ENCODE measurements at places on chromosomes 2 and 18. TPM values are rescaled to one million over a fixed set of nuclear protein-coding genes. Genes with fewer than 3 reads are reported as not detected.
A peak's percentile ranks its signal among the peaks of the same experiment; 100 is the strongest.

Gene NDUFAF7
- 15.3 TPM for total RNA-seq

Gene CENPA
- total RNA-seq: 22.0 TPM

- no peak for DNase-seq
These were observed 87.5 kb downstream of the CCDC85A start for GRCh38 chr2:56271275-56271674.

GRCh38 chr2:78876316-78876688 is 149.2 kb upstream of the REG3G start:
- DNase-seq: no peak

DNA sequence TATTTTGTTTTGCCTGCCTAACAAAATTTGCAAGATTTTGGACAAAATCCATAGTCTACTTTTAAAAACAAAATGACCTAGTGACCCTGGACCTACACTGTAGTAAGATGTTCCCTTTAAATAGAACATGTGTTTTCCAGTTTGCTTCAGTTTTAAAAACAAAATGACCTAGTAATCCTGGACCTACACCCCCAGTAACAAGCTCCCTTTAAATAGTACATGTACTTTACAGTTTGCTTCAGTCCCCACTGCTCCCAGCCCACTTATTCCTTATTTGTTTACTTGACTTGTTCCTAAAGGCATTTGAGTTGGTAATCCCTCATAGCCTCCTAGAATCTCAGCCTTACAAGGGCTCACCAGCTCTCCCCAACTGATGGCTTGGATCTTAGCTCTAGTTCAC is 34.5 kb upstream of the HTR2B start:
- peak; percentile 25 for DNase-seq

Gene MC5R
- total RNA-seq: not detected

DNA sequence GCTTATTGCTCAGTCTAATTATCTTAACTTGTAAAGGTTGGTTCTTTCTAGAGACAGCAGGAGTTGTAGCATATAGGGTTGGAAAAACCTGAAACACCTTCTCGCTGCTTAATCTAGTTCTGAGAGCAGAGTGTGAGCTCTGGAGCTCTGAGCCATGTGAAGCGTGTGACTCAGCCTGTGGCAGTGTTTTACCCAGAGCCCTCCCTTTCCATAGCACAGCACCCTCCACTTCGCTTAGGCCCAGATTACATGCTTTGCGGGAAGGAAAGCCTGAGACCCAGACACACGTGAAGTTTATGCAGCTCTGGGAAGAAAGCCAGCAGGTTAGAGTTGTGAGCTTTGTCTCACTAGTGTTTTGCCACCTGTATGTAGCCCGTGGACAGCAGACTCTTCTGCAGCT is 74.5 kb downstream of the INPP4A start:
- no peak for DNase-seq

Gene MARCO
- total RNA-seq: not detected

- no peak for DNase-seq
These were observed 1.6 kb downstream of the ST8SIA3 start for GRCh38 chr18:57353940-57354461.

DNA sequence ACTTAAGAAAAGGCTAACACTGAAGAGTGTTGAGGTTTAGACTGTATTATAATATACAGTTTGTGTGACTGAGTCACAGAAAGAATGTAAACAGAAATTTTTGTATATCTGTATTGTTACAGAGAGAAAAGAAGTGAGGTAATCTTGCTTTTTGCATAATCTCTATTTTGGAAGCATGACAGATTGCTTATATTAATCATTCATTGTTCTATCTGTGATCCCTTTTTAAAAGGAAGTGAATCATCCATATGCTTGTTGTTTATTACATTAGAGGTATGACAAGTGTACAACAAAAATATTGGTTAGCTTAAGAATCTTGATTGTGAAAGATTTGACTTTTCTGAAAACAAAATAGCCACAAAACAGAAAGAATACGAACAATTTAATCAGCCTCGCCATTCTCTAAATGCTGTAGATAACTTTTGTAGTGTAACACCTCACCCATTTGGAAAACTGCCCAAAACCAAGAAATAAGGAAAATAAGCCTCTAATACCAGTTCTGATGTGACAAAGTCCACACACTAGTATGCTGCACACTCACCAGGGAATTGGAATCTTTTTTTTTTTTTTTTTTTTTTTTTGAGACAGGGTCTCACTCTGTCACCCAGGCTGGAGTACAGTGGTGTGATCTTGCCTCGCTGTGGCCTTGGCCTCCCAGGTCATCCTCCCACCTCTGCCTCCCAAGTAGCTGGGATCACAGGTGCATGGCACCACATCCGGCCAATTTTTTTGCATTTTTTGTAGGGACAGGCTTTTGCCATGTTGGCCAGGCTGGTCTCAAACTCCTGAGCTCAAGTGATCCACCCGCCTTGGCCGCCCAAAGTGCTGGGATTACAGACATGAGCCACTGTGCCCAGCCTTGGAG is 91.5 kb upstream of the LPIN2 start:
- DNase-seq: peak; percentile 56

DNA sequence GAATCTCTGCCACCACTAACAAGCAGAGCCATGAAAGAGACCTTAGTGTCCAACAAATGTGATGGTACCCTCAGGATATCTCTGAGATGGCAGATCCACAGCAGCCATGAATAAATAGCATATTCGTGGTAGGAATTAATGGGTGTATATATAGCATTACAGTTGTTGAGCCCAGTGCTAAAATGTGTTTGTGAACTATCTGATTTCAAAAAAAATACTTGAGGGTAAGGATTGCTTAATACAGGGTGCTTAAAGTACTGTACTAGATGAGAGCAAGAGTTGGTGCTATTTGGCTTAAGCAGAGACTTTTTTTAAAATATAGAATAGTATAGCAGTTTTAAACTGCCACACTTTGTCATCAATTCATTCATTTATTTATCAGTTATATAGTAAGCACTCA is 101.5 kb upstream of the GALNT5 start:
- no peak for DNase-seq

Gene SPC25
- 27.3 TPM for total RNA-seq

GRCh38 chr2:164840458-164840929 is 1.1 kb downstream of the COBLL1 start:
- DNase-seq: peak; percentile 41

Gene ATP8B1
- total RNA-seq: 39.5 TPM

Gene MARCHF4
- total RNA-seq: 5.0 TPM

Gene ARMC9
- 68.2 TPM for total RNA-seq

Gene GNAL
- 0.15 TPM for total RNA-seq

DNA sequence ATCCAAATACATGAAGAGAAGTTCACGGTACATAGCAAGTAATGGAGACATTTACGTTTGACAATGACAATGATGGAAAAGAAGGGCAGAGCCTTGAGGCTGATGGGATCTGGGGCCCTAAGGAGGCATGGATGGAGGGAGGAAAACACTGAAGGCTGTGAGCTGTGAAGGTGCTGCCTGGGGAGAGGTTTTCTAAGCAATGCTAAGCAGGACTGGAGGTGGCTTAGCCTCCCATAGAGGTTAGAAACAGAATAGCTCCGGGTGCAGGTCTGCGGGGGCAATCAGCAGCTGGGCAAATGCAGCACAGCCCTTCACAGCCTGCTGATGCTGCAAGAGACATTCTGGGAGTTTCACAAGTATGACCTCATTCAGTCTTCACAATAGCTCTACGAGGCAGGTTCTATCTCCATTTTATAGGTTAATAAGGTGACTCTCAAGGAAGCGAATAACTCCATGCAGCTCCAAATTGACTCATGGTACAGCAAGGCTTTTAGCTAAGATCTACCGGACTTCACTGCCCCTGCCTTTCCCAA is 65.3 kb downstream of the MYT1L start:
- DNase-seq: no peak

DNA sequence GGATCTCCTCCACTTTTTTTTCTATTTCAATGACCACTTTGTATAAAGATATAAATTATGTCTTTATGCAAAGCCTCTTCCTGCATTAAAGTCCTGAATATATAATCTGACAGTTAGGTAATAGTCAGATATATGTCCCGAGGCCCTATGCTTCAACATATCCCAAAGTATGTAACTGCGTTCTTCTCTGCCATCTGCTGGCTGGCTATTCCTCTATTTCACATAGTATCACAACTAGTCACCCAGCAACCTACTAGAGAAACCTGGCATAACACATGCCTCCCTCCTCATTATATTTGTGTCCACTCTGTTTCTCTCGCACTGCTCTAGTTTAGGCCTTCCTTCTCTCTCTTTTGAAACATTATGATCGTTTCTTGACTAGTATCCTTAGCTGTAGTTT is 640.8 kb downstream of the DPP10 start:
- no peak for DNase-seq

DNA sequence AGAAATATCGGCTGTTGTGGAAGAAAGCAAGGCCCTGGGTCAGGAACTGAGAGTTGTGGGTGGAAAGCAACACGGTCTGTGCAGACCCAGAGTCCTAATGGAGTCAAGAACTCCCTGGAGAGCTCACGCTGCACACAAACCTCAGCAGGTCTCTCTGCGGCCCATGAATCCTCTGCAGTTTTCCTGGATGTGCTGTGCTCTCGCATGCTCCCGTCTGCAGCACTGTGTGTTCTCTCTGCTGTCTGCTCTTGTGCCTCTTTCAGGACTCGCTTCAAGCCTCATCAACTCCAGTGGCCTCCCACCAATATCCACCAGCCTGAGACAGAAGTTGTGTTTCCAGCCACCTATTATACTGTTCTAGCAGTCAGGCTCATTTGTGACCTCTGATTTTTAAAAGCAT is 24.3 kb downstream of the RNU4ATAC start:
- no peak for DNase-seq

DNA sequence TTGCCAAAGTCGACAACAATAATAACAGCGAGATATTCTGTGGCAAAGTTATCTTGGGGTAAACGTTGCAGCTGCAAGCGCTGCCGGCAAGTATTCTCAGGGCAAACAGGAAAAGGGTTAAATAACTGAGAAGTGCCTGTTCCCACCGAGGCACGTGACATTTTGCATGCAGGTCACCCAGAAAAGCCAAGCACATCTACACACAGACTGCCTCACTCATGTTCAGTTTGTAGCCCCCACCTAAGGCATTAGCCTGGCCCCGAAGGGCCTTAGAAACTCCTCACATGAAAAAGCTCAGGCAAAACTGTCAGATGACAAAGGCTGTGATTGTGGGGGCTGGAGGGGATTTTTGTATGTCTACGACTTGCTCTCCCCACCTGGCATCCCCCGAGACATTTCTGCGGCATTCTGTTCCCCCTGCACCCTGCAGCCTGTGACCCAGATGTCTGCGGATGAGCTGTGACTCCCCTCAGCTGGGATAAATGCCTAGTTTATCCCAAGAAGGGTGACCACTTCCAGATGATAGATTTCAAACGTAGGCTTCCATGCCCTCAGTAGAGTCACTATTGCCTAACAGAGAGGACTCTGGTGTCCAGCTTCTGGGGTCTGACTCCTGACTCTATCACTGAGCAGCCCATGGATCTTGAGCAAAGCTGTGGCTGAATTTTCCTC is 215.2 kb upstream of the SIX2 start:
- no peak for DNase-seq

- DNase-seq: no peak
These were observed 226.2 kb downstream of the SLC8A1 start for GRCh38 chr2:40225670-40226210.

DNA sequence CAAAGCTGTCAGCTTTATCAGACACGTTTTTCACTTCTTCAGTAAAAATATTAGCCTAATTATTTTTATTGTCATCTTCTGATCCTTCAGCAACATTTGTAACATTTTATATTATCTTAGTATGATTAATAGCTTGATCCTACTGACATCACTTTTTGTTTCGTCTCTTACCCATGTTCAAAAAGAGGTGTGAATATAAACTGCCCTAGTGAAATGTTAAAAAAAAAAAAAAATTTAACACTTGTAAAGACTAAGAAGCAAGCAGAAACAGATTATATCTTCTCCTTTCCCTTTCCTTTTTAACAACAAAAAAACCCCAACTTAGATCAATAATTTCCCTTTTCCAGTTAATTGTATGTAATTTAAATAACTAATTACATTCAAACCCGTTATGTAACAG is 36.2 kb upstream of the C2orf66 start:
- no peak for DNase-seq

DNA sequence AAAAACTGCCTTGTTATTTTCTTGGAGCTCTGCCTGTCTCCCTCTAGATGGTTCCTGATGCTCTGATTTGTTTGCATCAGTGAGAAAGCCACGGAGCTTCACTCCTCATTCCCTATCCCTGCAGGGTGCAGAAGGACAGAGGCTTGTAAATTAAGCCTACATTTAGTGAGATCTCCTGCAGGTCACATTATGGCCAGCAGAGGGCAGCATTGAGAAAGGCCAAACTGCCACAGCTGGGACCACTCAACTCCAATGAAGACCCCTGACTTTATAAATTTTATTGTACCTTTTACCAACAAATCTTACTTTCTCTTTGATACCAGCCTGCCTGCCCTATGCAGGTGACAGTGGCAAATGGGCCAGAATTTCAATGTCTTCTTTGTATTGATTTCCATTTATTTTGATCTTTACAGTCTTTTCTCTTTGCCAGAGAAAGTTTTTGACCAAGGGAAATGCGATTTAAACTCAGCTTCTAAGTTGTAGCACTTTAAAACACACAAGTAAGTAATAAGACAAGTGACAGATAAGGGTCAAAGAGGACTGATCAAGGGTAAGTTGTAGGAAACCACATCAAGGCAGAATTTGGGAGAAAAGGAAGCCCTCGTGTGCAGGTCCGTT is 1029.1 kb upstream of the KLHL29 start:
- peak; percentile 5 for DNase-seq

GRCh38 chr2:31171142-31171541 is 32.9 kb upstream of the GALNT14 start:
- no peak for DNase-seq

GRCh38 chr2:169114056-169114455 is 44.7 kb downstream of the DHRS9 start:
- no peak for DNase-seq

GRCh38 chr2:196431957-196432356 is 207.6 kb upstream of the CCDC150 start:
- DNase-seq: peak; percentile 21

Gene USP14
- total RNA-seq: 9.9 TPM

Data from M059J (cell line).